Fibroblast of the aortic adventitia (primary cell): ENCODE measurements at places on chromosomes 2 and 18.

DNA sequence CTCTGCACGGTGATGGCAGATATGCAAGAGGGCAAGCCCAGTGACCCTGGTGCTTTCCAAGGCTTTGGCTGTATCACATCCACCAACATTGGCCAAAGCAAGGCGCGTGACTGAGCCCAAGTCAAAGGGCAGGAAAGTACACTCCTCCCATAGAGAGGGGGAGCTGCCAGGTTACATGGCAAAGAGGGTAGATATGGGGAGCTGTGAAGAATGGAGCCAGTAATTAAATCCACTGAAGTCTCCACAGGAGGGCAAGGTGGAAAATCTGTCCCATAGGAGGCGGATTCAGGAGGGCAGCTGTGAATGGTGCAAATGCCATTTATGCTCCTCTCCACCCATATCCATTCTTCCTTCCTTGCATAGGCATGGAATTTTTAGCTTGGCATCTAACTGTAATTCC, 44.6 kb upstream of the THOC1 start:
- DNase-seq, result no peak

- no peak for DNase-seq
Measured at GRCh38 chr18:54357082-54357659, 487 bp downstream of the STARD6 start.

DNA sequence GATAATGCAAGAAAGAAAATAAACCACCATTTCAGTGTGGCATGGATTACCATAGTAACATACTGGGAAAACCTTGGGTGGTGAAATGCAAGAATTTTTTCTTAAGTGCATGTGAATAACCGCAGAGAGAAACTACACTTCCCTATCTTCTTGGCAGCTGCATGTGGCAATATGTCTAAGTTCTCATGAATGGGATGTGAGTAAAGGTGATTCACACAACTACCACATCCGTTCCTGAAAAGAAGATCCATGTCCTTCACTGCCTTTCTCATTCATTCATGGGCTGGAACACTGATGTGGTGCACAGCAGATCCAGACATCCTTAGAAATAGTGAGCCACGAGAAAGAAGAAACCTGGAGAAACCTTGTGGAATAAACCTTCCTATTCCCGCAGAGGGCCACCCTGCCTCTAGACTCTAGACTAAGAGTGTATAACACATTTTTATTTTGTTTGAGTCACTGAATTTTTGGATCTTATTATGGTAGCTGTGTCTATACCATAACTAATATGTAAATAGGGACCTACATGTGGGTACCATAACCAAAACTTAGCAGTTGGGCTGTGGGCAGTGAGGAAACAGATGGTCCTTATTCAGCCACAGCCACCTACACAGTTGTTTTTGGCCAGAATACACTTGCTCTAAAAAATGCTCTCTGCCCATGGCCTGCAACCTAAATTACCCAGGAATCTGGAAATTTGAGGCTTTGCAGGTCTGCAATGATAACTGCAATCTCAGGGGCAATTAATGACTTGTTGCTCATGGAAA, 573.3 kb downstream of the LRP1B start:
- peak; percentile 57 for DNase-seq

GRCh38 chr2:221562226-221562625, 9.9 kb downstream of the EPHA4 start:
- no peak for DNase-seq

DNA sequence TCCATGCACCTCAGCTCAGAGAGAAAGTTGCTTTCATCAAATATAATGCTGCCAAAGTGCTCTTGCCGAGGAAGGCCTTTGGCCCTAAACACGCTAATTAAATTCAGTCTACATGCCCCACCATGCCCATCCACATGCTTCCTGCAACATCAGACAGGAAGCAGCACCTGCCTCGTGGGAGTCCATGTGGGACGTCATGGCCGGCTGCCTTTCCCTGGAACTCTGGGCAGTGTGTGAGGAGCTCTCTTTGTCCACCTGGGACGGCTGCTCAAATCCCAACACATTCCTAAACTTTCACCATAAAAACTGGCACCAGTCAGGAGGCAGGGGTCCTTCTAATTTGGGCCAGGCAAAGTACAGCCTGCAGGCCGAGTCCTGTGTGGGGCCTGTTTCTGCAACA, 23.1 kb downstream of the FAM178B start:
- DNase-seq, result no peak

GRCh38 chr18:57427429-57428201, 7.6 kb upstream of the ONECUT2 start:
- DNase-seq, result no peak

GRCh38 chr18:6729247-6730091, at the start of gene ARHGAP28:
TSS of gene ARHGAP28 (plus strand) at chr18:6729716. CDS start at chr18:6729822, 106 bp downstream.
- DNase-seq, result peak; percentile 81

GRCh38 chr2:222982010-222982908, 69.7 kb upstream of the KCNE4 start:
- DNase-seq, result peak; percentile 92

DNA sequence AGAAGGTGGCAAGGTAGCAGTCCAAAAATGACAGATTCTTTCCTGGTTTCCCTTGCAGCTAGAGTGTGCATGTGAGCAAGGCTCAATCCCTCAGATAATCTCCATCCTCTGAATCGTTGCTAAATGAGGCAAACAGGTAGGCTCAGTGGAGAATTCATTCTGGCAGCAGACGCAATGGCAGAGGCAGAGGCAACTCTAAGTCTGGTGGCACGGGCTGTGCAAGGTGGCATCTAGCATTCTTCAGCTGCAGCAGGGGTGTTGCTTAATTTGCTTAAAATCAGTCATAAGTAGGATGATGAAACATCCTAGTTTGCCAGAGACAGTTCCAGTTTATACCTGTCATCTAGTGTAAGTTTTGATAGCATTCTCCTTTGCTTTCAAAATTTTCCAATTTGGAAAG, 391.1 kb upstream of the MEX3C start:
- no peak for DNase-seq

GRCh38 chr18:6874315-6874714, 144.8 kb downstream of the ARHGAP28 start:
- peak; percentile 26 for DNase-seq

DNA sequence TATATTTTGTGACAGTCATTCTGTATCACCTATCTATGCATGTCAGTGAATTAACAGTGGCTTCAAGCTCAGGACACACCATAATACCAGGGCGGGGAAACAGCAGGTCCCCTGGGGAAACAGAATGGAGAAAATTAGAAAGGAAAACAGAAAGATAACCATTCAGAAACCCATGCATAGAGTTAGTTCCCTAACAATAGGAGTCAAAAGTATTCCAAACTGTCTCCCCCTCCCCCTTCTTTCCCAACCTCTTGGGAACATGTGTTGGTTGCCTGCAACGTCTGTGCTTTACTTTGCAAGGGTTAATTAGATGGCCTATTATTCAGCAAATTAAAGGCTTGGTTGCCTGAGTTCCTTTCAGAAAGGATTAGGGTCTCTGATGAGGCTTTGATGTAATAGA, 176.4 kb downstream of the MYO3B start:
- no peak for DNase-seq

- no peak for DNase-seq
Measured at GRCh38 chr2:2879781-2880180, 497.8 kb downstream of the EIPR1 start.

DNA sequence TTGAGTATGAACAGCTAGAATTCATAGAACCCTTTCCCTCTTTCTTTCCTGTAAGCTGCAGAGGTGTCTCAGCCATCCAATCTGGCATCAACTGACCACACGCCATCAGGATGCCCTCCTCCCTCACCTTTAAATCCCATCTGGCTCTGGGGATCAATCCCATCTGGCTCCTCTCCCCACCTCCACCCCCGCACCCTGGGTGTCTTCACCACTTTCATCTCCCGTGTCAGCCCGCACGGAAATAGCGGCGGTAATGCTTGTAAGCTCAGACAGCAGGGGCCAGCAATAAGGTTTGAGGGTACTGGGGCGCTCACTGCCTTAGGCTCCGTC, 508 bp upstream of the TUBA4B start:
- DNase-seq, result no peak
